ENCODE measurements at places on chromosomes 12 and 14. TPM values are rescaled to one million over a fixed set of nuclear protein-coding genes. Genes with fewer than 3 reads are reported as not detected.

DNA sequence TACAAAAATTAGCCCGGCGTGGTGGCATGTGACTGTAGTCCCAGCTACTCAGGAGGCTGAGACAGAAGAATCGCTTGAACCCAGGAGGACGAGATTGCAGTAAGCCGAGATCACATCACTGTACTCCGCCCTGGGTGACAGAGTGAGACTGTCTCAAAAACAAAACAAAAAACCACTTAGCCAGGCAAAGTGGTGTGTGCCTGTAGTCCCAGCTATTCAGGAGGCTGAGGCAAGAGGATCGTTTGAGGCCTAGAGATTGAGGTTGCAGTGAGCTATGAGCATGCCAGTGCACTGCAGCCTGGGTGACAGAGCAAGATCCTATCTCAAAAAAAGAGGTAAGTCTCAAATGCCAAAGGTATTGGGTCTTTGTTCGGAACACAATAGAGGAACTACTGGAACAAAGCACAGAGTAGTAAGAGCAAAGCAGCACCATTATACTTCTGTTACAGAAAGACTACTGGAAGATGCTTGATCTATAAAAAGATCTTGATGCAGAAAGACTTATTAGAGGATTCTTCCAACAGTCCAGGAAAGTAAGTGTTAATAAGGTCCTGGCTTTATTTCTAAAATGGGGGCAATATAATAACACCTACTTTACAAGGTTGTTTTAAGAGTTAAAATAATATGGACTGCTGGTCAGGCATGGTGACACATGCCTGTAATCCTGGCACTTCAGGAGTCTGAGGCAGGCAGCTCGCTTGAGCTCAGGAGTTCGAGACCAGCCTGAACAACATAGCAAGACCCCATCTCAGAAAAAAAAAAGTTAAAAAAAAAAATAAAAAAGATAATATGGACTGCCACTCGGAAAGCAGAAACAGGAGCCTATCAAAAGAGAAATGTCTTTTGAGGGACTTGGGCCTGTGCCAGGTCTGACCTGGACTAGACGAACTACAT, 29.9 kb downstream of the BTBD7 start:
- DNase-seq: no peak
- H3K4me1 ChIP-seq: no peaks in the 10 kb centered on the region
- H3K27ac ChIP-seq: no peak overlapping the region
- no peaks in the 10 kb centered on the region for H3K36me3 ChIP-seq

DNA sequence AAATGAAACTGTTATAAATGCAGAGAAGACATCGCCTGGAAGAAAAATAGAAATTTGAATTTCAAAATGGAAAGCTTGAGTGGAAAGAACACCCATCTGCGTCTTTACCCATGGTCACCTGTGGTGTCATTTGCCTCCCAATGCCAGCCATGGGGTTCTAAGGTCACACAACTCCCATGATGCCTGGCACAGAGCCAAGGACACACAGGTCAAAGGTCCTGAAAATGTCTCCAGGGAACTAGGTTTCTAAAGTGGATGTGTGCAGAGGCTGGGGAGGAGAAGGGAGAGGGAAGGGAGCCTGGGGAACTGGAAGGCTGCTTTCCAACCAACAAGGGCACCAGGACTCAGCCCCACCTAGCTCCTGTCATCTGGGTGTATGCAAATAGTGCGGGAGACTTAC, 724.0 kb upstream of the TMEM132C start:
- no peak overlapping the region for H3K4me3 ChIP-seq
- H3K27me3 ChIP-seq: no peaks in the 10 kb centered on the region
- DNase-seq: no peak
- no peak overlapping the region for H3K27ac ChIP-seq
- H3K4me1 ChIP-seq: peaks cover 3% of the 10 kb centered on the region

DNA sequence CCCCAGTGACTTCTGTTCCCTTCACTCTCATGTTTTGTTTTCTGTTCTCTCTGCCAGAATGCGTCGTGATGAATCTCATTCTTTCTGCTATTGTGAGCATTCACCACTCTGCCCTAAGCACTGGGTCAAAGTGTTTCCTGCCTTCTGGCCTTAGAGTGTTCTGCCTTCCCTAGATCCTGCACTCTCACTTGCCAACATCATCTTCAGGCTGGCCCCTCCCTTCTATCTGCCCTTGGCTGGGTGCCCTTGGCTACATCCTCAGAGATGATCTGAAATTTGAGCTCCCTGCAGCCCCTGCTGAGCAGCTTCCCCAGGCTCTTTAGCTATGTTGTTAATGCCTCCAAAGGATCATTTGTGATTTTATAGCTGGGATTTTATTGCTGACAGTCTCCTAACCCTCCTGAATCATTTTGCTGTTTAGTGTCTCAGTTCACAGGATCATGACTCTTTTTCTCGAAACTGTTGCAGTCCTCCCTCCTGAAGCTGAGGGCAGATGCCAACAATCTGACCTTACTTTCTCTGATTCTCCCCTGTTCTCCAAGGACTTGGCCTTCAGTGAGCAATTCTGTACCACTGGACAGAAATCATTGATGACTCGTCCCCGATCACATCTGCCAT, 4.5 kb downstream of the DHRS2 start:
- no peaks in the 10 kb centered on the region for H3K27me3 ChIP-seq
- H3K36me3 ChIP-seq: no peaks in the 10 kb centered on the region
- no peak overlapping the region for H3K27ac ChIP-seq
- H3K4me1 ChIP-seq: no peaks in the 10 kb centered on the region

DNA sequence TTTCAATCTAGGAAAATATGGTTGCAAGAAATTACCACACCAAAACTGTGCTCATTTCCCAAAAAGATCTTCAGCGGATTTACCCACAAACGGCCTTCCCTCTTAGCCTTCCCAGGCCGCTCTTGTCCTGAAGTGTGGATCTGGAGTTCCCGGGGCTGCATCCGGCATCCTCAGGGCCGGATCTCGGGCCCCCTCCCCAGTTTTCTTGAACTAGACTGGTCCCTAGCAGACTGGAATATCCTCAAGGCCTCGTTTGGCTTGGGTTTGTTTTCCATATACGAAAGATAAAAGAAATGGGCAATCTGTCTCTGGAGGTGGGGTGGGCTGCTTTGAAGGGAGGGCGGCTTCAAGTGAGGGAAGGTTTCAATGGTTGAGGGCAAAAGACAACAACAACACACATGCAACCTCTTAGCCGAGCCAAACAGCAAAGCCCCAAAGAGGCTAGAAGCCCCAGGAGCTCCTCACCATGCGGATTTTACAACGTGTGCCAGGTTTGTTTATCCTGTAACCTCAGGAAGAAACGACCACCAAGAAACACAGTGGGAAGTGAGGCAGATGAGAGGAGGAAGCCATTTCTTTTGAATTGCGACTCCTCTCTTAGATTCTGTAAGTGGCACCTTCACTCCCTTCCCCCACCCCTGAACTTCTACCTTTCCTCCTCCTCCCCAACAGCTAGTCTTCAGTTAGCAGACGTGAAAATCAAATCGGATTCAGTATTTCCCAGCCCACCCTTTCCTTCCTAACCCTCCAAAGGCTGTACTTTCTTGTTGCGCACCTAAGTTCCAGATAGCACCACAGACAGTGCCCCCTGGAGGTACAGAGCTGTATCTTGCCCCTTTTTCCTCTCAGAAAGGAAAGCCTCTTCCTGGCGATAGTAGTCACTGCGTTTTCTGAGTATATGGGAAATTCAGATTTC, 2.6 kb downstream of the MYF6 start:
- DNase-seq: no peak
- H3K27me3 ChIP-seq: no peaks in the 10 kb centered on the region
- no peaks in the 10 kb centered on the region for H3K36me3 ChIP-seq
- H3K4me1 ChIP-seq: no peaks in the 10 kb centered on the region

GRCh38 chr12:20213723-20214625, 154.4 kb upstream of the PDE3A start:
- H3K36me3 ChIP-seq: no peaks in the 10 kb centered on the region
- no peaks in the 10 kb centered on the region for H3K27me3 ChIP-seq
- DNase-seq: peak; percentile 18

DNA sequence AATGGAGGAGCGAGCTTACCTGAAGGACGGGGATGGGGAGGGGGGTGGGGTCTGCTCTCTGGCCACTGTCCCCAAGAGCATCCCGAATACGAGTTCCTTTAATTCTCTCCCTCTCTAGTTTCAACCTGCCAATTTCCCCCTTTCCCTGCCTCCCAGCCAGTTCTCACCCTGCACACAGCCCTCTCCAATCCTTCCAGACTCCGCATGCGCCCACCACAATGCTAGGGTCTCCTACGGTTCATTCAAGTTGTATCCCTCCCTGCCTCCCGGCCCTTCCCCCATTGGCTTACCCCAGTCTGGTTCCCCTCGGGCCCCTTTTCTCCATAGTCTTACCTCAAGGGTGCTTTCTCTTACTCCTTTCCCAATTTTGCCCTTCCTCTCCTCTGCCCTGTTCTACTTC, 708 bp upstream of the IGFBP6 start:
- peaks cover 8% of the 10 kb centered on the region for H3K36me3 ChIP-seq
- peaks cover 11% of the 10 kb centered on the region for H3K4me1 ChIP-seq
- peak overlapping the region; percentile 96 for H3K27ac ChIP-seq
- H3K27me3 ChIP-seq: no peaks in the 10 kb centered on the region
- no peak for DNase-seq

GRCh38 chr14:89621009-89621421, 204.0 kb upstream of the FOXN3 start:
- peaks cover 8% of the 10 kb centered on the region for H3K4me1 ChIP-seq
- H3K27me3 ChIP-seq: no peaks in the 10 kb centered on the region
- no peak overlapping the region for H3K4me3 ChIP-seq
- no peak for DNase-seq

- H3K36me3 ChIP-seq: peaks cover 2% of the 10 kb centered on the region
- no peaks in the 10 kb centered on the region for H3K27me3 ChIP-seq
- peak; percentile 90 for DNase-seq
- no peak overlapping the region for H3K4me3 ChIP-seq
Observed at GRCh38 chr12:24822121-24822899, 126.6 kb downstream of the BCAT1 start.

GRCh38 chr14:25150934-25151790, 101.2 kb upstream of the STXBP6 start:
- no peaks in the 10 kb centered on the region for H3K4me1 ChIP-seq
- no peaks in the 10 kb centered on the region for H3K36me3 ChIP-seq
- no peak overlapping the region for H3K4me3 ChIP-seq
- peak; percentile 77 for DNase-seq
- peaks cover 2% of the 10 kb centered on the region for H3K27me3 ChIP-seq
- no peak overlapping the region for H3K27ac ChIP-seq

DNA sequence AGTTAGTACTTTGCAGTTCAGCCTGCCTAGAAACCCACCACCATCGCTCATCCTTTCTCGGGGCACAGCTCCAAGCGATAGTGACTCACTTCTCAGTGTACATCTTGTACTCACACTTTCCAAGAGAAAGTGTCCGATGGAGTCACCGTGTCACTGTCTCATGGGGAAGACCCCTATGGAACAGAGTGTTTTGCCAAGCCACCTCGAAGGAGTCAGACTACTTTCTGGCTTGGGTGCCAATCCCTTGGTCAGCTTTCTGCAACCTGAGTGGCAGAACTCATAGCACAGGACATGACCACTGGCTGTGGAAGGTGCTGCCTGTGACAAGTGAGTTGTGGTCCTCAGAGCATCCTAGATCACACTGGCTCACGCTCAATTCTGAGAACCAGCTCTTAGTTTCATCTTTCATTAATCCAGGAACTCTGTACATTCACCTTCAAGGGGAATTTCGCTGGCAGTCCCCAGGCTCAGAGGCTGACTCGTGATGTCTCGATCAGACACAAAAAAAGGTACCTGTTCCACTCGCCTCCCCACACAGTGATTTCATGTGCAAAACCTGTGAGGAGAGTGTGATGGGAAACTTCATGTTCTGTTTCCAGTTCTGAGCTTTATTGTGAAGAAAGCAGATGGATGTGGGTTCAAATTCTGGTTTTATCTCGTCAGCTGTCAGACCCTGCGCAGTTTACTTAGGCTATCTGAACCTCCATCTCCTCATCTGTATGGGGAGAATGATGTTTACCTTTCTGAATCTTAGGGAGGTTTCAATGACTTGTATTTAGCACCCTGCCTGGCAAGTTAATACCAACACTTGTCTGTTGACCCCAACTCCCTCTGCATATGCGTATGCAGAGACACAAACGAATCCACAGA, 127.3 kb upstream of the CCND2 start:
- H3K27ac ChIP-seq: no peak overlapping the region
- H3K36me3 ChIP-seq: no peaks in the 10 kb centered on the region
- DNase-seq: no peak
- H3K27me3 ChIP-seq: no peaks in the 10 kb centered on the region
- no peak overlapping the region for H3K4me3 ChIP-seq

DNA sequence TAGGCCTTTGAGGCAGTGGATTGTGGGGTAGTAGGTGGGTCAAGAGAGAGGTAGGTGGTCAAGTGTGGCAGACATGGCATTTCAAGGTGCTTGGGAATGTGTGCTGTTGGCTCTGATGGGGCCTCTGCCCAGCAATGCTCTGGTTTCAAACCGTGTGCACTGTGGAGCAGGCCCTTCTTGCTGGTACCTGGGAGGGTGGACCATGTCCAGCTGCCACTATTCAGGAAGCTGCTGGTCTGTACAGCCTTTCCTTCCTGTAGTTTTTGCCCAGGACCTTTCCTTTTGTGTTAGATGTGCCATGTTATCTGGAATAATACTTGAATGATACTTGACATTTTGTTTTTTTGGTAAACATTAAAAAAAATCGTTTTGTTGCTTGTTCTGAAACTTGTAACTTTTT, 14.8 kb downstream of the RIMKLB start:
- H3K27ac ChIP-seq: no peak overlapping the region
- DNase-seq: no peak
- no peak overlapping the region for H3K4me3 ChIP-seq
- no peaks in the 10 kb centered on the region for H3K36me3 ChIP-seq
- H3K27me3 ChIP-seq: no peaks in the 10 kb centered on the region
- peaks cover 2% of the 10 kb centered on the region for H3K4me1 ChIP-seq

DNA sequence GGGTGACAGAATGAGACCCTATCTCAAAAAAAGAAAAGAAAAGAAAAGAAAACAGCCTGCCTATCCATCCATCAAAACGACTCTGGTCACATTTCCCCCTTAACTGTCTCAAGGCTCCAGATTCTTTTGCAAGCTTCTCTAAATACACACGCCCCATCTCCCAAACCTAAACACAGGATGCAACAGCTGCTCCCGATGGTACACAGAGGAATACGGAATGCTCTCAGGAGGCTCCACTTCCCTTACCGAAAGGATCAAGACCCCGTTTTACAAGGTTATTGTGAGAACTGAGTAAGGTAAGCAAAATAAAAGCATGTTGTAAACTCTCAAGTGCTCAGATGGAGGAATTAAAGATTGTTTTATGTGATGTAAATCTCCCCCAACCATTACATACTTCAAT, 62.3 kb downstream of the NT5DC3 start:
- H3K36me3 ChIP-seq: peaks cover 10% of the 10 kb centered on the region
- no peak overlapping the region for H3K4me3 ChIP-seq
- H3K4me1 ChIP-seq: peaks cover 5% of the 10 kb centered on the region
- H3K27me3 ChIP-seq: no peaks in the 10 kb centered on the region

Gene SLC16A7
- polyA plus RNA-seq: 40.2 TPM

Gene FERMT2
- polyA plus RNA-seq: 176 TPM
